ENCODE measurements at places on chromosomes 4 and X. TPM values are rescaled to one million over a fixed set of nuclear protein-coding genes. Genes with fewer than 3 reads are reported as not detected.

The AADAT gene
- total RNA-seq: 34.4 TPM

DNA sequence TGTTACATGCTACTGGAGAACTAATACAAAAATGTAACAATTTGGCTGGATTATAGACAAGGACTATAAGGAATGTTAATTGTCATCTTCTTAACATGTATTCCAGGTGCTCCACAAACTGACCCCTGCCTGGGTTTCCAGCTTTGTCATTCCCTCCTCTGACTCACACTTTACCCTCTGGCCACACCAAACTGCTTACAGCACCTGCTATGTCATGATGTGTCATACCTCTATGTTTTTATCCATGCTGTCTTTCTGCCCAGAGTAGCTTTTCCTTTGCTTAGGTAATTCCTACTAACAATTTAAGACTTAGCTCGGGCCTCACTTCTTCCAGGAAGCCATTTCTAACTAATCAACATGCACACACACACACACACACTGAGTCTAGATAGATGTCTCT is 14.0 kb upstream of the SHROOM4 start:
- no peak for DNase-seq
- no peak overlapping the region for H3K27ac ChIP-seq
- H3K4me3 ChIP-seq: no peak overlapping the region
- H3K27me3 ChIP-seq: no peaks in the 10 kb centered on the region

DNA sequence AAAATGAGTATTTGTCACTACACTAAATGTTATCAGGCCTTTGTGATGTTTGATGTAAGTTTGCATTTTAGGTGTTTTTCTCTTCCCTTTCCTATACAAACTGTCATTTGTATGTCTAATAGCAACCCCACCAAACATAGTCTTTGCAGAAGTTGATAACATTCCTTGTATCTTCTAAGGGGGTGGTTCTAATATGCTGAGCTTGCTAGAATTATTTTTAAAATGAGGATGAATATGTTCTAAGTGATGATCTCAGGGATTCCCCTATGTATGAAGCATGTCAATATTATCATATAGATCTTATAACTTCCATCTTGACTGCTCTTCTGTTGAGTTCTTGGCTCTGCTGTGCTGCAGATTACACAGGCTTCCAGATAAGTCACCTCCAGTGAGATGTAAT is 3.1 kb downstream of the CHM start:
- H3K4me3 ChIP-seq: no peak overlapping the region
- H3K36me3 ChIP-seq: peaks cover 7% of the 10 kb centered on the region
- no peaks in the 10 kb centered on the region for H3K4me1 ChIP-seq
- no peak for DNase-seq
- H3K27ac ChIP-seq: no peak overlapping the region

- DNase-seq: peak; percentile 61
- H3K36me3 ChIP-seq: no peaks in the 10 kb centered on the region
- H3K27ac ChIP-seq: no peak overlapping the region
- no peak overlapping the region for H3K4me3 ChIP-seq
Measured at GRCh38 chrX:153830640-153831428, 490 bp upstream of the PDZD4 start.

- DNase-seq: no peak
- H3K27me3 ChIP-seq: peaks cover 18% of the 10 kb centered on the region
- H3K4me3 ChIP-seq: no peak overlapping the region
- no peaks in the 10 kb centered on the region for H3K4me1 ChIP-seq
Measured at GRCh38 chr4:77202491-77202890, 45.5 kb downstream of the CCNG2 start.

DNA sequence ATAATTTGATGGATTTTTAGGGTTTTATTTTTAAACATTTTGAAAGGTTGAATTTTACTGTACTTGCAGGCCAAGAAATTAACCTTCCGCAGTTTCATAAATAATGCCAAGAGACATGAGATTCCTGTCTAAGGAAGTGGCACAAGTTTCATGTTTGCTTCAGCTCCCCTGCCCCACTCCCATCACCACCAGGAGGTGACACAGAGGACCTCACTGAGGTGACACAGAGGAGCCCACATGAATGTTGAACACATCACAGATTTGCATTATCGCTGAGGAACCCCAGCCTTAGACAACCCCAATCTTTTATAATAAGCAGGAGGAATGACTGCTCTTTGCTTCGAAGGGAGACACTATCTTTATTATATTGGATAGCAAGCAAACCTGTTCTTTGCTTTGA is 491.4 kb upstream of the ATOH1 start:
- peaks cover 16% of the 10 kb centered on the region for H3K4me1 ChIP-seq
- H3K27me3 ChIP-seq: no peaks in the 10 kb centered on the region
